ENCODE measurements at places on chromosomes 12 and 14.

DNA sequence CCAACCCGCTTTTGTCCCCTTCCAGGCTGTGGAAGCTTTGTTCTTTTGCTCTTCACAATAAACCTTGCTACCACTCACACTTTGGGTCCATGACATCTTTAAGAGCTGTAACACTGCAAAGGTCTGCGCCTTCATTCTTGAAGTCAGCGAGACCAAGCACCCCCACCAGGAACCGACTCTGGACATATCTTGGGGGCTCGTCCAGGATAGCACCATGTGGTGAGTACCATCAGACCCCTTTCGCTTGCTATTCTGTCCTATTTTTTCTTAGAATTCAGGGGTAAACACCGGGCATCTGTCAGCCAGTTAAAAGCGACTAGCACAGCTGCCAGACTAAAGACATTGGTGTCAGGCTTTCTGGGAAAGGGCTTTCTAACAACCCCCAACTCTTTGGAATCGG, 137.6 kb upstream of the PPFIA2 start:
- no peak for DNase-seq

GRCh38 chr12:102197789-102198188, at the start of gene PMCH:
Gene PMCH (minus strand): TSS chr12:102197833. CDS start chr12:102197770, 63 bp downstream.
- DNase-seq = no peak

DNA sequence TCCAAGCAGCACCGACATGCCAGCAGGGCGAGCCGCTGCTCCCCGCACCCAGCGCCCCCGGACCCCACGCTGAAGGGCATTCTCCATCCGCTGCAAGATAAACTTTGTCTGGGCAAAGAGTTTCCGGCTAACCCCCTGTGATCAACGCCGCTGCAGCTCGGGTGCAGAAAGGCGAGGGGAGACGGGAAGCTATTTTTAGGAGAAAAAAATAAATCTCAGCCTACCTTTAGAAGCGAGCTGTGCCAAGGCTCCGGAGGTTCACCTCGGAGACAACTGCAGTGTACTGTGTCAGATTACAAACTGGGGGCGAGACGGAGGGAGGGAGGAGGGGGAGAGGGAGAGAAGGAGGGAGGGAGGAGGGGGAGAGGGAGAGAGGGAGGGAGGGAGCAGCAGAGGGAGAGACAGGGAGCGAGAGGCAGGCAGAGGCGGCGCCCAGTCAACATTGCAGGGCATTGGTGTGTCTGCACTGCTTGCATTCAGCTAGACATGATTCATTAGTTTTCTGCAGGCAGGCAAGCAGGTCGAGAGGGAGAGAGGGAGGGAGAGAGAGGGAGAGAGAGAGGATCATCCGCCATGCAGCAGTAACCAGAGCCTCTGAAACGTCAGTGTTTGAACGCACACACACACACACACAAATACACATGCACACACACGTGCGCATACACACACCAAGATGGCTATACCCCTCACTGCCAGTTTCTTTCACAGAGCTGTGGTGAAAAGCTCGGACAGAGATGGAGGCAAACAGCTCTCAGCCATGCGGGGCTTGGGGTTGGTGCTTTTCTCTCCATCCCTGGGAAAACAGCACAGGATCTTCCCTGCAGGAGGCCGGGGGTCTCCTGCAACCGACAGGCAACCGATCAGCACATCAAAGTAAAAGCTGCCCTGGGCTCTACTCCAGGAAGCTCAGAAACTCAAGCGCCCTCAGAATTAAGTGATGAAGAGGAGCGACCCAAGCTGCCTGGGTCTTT, at the start of gene RIMBP2:
Gene RIMBP2 (minus strand): TSS at position 302 of the 971 bp plus-strand sequence. CDS start 237,286 bp downstream, outside the sequence.
- no peak for DNase-seq

DNA sequence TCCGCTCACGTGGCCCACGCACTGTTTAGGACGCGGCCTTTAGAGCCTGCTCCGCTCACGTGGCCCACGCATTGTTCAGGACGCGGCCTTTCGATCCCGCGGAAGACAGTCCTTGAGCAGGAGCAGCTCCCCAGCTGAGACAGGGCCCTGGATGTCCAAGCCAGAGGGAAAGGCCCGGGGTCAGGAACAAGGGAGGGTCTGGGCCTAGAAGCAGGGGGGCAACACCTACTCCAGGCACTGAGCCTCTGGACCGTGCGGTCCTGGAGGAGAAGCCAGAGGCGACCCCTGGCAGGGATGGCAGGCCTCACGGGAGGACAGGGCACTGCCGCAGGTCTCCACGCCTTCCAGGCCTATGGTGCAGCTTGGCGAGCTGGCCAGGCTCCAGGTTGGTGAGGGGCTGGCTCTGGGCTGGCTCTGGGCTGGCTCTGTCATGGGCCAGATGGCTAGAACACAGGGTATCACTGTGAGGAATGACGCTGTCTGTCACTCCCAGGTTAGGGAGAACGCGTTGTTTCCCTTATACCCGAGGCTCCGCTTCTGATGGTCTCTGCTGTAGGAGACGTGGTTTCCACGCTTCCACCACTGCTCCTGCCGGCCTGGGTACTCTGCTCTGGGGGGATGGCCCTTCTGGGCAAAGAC, 341.7 kb downstream of the TMEM121 start:
- DNase-seq = no peak

DNA sequence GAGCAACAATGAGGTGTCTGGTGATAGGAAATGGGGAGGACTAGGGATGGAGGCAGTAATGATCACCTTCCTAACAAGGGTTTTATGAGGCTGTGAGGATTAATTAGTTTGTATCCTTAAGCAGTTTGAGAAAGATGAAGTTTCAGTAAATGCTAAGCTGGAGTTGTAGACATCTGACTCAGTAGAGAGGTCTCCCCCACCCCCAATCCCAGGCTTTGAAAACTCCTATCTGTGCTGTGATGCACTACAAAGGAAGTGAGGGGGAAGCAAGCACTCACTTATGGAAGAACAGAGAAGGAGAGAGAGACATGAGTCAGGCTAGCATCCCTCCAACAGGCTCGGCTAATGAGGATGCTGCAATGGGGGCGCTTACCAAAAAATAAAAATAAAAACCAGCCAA, 5.5 kb upstream of the BCL11B start:
- no peak for DNase-seq

DNA sequence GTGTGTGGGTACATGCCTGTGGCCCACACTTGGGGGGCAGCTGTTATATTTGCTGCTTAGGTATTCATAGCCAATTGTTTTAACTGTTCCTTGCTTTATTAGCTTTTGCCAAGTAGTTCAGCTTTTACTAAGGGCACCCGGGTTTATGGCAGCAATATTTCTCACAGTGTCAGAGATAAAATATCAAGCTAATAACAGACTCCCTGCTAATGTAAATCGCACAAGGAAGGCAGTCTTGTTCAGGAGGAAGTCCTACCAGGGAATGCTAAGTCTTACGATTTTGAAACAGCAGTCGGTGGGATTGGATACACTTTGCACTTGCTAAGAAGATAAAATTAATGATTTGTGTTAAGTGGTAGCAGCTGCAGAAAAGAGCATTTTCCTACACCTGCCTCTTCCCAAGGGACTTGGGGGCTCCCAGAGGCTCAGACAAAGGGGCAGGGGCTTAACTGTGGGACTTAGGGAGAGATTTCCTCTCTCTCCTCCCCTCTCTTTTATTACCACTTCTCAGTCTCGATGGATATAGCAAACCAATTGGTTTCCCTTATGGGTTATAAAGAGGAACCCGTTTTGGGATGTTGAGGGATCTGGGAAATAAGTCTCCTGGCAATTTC, 175.1 kb downstream of the NRXN3 start:
- no peak for DNase-seq

- DNase-seq = no peak
Observed at GRCh38 chr12:68001486-68002466, 12.5 kb downstream of the IFNG-AS1 start.

GRCh38 chr14:24321212-24321975, 10.1 kb downstream of the LTB4R start:
- DNase-seq = no peak

GRCh38 chr14:95314609-95315008, 5.1 kb downstream of the CLMN start:
- peak; percentile 30 for DNase-seq

DNA sequence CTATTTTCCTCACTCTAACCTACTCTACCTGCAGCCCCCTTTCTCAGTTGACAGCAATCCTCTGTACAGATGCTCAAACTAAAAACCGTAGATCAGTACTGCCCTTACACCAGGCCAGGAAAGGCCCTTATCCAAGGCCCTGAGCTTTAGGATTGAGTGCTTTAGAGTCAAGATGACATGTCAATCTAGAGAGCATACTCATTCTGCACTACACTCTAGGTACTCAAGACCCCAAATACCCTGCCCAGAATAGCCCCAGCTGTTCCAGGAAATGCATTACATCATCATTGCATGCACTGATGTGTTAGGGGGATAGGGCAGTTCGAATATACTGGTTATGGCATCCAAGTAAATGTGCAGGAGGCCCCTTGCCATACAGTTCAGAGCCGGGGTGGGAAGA, 3.5 kb upstream of the PHLDA1 start:
- no peak for DNase-seq

GRCh38 chr14:94816113-94816512, 46.2 kb upstream of the GSC start:
- no peak for DNase-seq

DNA sequence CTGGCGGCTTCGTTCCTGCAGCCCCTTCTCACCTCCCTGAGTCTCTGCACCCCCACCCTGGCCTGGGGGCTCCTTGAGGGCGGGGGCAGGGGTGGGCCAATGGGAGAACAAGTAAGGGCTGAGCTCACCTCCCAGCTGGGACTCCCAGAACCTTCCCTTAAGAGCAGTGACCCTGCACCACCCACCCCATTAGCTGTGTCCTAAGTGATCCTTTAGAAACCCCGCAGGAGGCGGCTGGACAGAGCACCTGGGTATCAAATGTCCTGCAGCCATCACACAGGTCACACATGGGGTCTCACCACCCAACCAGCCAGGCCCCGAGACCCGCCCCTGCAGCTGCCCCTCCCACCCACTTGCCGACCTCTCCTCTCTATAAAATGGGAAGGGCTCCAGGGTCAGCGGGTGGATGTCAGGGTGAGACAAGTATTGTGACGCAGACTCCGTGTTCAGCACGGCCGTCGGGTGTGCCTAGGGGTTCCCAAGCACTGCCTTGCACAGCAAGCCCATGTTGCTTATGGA, 151.2 kb upstream of the C14orf180 start:
- DNase-seq = no peak

GRCh38 chr14:22422238-22422637, 166.8 kb downstream of the DAD1 start:
- DNase-seq = no peak

- DNase-seq = no peak
Observed at GRCh38 chr14:104579507-104579906, at the start of gene C14orf180. Gene C14orf180 (plus strand): TSS chr14:104579764. CDS start chr14:104586431, 6,667 bp downstream.

GRCh38 chr12:9341260-9341585, 133.0 kb upstream of the PZP start:
- no peak for DNase-seq

DNA sequence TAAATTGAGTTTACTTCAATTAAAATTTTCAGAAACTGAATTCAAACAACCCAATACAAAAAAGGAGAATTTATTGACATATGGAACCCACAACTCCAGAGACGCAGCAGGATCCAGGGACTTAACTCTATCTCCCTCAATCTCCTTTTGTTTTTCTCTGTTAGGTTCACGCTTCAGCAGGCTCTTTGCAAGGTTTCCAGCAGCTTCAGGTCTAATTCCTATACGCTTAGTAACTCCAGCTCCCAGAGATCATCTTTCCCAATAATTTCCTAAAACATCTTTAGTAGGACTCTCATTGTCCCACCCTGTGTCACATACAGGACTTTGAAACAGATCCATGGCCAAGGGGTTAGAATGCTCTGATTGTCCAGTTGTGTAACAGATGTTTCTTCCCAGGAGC, 175.2 kb downstream of the RMST start:
- DNase-seq = no peak

DNA sequence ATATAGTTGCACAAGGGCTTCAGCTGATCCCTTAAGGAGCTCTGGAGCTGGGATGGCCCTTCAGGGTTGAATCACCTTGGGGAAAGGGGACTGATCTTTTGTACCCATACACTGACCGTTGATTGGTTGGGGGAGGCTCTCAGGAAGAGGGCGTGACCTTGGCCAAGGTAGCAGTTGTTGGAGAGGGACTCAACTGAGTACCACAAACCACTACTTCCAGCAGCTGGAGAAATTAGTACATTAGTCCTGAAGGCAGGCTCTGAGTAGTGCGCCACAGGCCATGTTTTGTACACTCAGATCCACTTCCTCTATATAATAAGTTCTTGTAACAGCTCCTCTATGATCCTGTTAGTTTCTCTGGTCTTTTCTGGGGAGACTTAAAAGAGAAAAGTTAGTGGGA, 317.6 kb downstream of the CCDC91 start:
- no peak for DNase-seq

DNA sequence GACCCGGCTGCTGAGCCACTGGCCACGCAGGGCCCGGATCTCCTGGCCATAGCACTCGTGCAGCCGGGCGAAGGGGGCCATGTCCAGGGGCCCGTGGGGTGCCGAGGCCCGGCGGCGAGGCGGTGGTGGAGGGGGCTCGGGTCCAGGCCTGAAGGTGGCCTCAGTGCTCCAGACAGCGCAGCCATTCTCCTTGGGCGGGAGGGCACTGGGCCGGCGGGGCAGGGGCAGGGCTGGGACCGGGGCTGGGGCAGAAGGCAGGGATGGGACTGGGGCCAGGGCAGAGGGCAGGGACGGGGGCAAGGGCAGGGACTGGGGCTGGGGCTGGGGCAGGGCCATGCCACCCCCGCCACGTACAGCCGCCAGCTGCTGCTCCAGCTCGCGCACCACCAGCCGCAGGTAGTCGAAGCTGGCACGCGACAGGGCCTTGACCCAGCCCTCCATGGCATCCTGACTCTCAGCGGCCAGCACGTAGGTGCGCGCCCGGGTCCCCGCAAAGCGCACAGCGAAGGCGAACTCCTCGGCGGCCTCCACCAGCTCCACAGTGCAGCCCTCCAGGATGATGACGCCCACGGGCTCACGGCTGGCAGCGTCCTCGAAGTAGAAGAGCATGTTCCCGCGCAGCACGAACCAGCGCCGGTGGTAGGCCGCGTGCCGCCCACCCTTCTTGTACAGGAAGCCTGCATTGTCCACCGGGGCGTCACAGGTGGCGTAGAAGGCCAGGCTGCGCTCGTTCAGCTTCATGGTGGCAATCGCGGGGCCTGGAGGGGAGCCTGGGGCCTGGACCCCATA, 6.0 kb downstream of the PHETA1 start:
- DNase-seq = no peak

- no peak for DNase-seq
Observed at GRCh38 chr12:94987801-94988200, 15.7 kb downstream of the NDUFA12 start.

DNA sequence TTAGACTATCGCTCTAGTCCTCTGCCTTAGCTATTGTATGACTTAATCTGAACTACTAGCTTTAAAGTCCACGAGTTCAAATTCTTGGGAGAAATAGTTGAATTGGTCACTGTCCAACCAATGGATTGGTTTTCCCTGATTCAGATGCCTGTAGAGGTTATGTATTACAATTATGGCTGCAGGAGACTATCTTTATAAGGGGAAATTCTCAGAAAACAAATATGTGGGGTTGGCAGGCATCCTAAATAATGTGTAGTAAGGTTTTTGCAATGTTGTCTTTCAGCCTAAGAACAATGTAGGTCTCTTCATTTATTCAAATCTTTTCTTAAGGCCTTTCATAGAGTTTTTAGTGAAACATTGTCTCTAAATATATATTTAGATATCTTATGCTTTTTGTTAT, 26.9 kb downstream of the MYRFL start:
- no peak for DNase-seq

- DNase-seq = no peak
Observed at GRCh38 chr14:69713993-69714679, 52.8 kb upstream of the SRSF5 start.
